ENCODE measurements at places on chromosomes 3 and 15. TPM values are rescaled to one million over a fixed set of nuclear protein-coding genes. Genes with fewer than 3 reads are reported as not detected.

Gene IL5RA
- 1.3 TPM for total RNA-seq

Gene CNTN3
- 37.9 TPM for total RNA-seq

Gene GOLGA8J
- not detected for total RNA-seq

Gene FAM240A
- total RNA-seq, result not detected

Gene GPR149
- 1.9 TPM for total RNA-seq

Gene SLCO3A1
- total RNA-seq, result 17.8 TPM

Gene PLSCR2
- not detected for total RNA-seq

Gene ROPN1
- not detected for total RNA-seq

Gene TGM5
- total RNA-seq, result not detected

Gene UTS2B
- 1.3 TPM for total RNA-seq

Gene LTK
- not detected for total RNA-seq

Gene SERPINI1
- 95.8 TPM for total RNA-seq

Gene SOX14
- total RNA-seq, result not detected

Gene CRYGS
- 7.2 TPM for total RNA-seq

Gene GRK7
- total RNA-seq, result 0.31 TPM

Gene GP9
- total RNA-seq, result not detected

Gene TF
- total RNA-seq, result 7.2 TPM

Gene HIGD2B
- total RNA-seq, result not detected

Gene AMIGO3
- total RNA-seq, result 1.3 TPM

Gene ARGFX
- total RNA-seq, result not detected

Gene GOLGA8M
- total RNA-seq, result 1.3 TPM

Gene HYAL3
- 5.6 TPM for total RNA-seq

Measured in parietal lobe (tissue), 2 donors.